ENCODE measurements at places on chromosomes 13 and 19.
A peak's percentile ranks its signal among the peaks of the same experiment; 100 is the strongest.

- DNase-seq = no peak
These were observed 518 bp downstream of the KLF2 start for GRCh38 chr19:16325161-16325527.

DNA sequence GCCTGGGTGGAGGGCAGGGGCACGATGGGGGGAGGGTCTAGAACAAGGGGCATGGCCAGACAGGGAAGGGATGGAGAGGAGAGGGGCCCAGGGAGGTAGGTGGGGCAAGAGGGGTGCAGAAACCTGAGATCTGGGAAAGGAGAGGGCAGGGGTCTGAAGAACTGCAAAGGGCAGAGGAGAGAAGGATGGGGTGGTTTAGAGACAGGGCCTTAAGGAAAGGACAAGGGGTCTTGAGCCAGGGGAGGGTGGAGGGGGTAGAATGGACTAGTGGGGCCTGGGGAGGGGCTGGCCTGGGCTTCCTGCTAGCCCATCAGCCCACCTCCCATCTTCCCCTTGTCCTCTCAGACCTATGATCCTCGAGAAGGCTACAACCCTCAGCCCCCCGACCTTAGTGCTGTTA lies 72.5 kb downstream of the RYR1 start:
- no peak for DNase-seq

DNA sequence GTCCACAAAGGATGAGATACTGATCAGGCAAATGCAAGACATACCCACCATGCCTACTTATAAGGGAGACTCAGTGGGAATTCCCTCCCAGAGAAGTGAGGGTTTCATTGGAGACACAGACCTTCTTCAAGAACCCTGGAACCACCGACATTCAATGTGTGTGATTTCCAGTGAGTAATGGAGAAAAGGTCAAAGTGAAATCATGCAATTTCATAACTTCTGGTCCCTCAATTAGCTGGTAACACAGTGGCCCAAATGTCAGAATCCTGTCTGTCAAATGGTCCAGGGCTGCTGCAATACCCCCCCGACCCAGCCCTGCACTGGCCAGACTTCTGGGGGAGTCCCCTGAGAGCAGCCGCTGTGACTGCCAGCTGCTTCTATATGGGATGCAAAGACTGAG lies 4.7 kb upstream of the METTL21C start:
- no peak for DNase-seq

DNA sequence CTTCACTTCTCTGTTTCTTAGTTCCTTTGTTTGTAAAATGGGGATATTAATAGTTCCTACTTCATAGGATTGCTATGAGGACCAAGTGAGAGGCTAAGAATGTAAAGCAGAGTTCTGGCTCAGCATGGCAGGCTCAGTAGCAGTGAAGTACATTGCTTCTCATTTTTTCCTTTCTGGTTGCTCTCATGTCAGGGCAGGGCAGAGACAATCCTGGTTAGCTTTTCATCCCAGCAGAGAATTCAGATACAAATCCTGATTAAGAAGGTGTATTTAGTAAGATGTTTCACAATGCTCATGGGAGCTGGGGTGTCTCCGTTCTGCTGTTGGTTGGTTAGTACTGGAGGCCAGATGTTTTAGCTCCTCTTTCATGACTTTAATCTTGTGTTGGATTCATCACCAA lies 42.9 kb downstream of the WASF3 start:
- no peak for DNase-seq

DNA sequence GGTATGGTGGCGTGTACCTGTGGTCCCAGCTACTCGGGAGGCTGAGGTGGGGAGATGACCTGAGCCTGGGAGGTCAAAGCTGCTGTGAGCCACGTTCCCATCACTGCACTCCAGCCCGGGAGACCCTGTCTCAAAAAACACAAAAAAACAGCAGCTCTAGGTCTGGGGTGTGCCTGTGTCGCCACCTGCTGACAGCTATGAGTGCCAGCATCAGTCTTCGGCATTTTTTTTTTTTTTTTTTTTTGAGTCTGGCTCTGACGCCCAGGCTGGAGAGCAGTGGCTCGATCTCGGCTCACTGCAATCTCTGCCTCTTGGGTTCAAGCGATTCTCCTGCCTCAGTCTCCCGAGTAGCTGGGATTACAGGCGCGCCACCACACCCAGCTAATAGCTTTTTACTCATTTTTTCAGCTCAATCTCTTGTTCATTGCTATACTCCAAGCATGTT lies 10.1 kb downstream of the AP2S1 start:
- DNase-seq = peak; percentile 56

GRCh38 chr13:19573120-19573716 lies 11.9 kb upstream of the TPTE2 start:
- no peak for DNase-seq

DNA sequence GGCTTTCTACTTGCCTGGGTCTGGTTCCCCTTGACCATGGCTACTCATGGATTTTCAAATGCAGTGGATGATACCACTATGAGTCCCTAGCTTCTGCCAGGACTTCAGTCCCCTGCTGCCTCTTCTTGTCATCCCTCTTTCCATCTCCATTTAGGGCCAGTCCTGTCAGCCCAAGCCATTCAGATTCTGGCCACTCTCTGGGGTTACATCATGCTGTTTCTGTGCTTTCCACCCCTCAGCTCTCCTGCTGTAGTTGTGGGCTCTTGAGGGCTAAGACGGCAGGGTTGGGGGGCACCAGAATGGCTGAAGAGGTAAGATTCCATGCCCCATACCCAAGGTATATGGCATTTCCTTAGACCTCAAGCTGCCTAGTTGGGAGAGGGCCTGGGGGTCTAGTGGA lies 13.2 kb upstream of the ZNF492 start:
- no peak for DNase-seq

DNA sequence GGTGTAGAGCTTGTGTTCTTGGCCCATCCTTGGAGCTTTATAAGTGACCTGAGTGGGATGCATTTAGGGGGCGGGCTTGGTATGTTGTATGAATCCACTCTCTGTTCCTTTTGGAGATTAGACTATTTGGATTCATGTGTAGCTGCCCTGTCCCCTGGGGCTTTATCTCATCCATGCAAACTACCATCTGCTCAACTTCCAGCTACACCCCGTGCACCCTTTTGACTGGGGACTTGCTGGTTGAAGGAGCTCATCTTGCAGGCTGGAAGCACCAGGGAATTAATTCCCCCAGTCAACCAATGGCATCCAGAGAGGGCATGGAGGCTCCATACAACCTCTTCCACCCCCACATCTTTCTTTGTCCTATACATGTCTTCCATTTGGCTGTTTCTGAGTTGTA lies 6.1 kb downstream of the CLEC4M start:
- no peak for DNase-seq

DNA sequence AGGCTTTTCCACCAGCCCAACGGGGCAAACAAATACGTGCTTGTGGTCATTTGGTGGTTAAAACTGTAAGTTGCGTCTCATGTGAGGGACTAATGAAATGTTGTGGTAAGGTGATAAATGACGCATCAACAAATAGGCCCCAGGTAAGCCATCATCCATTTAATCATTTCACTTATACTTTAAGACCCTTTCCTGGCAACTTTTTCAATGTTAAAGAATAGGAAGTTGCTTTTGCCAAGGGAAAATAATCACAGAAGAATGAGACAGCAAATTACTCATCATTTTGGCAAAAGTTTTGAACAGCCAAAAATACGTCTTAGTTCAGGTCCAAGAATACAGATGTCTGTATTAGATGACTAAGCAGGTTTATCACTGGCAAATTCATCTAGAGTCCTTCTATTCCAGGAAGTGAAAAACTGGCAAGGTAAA lies 660.4 kb downstream of the SLITRK1 start:
- peak; percentile 56 for DNase-seq

GRCh38 chr19:10812902-10813404 lies 23.1 kb downstream of the TMED1 start:
- DNase-seq = peak; percentile 91

DNA sequence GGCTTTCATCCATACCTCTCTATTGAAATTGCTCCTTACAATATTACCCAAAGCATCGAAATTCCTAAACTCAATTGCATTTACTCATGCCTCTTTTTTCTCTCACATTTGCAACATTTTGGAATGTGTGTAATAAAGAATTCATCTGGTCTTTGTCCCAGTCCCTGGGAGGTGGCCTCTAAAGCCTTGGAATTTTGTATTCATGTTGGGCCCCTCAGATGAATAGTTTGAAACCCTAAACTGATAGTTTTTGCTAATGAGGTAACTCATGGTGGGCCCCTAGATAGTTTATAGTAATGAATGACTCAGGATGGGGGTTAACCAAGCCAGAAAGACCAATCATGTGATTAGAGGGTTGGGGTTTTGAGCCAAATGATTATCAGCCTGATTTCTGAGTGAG lies 490.4 kb downstream of the DIAPH3 start:
- DNase-seq = no peak

- DNase-seq = peak; percentile 74
These were observed 24.1 kb upstream of the ASPDH start for GRCh38 chr19:50537769-50538230.

GRCh38 chr13:43916828-43917227 lies 37.1 kb downstream of the LACC1 start:
- no peak for DNase-seq

DNA sequence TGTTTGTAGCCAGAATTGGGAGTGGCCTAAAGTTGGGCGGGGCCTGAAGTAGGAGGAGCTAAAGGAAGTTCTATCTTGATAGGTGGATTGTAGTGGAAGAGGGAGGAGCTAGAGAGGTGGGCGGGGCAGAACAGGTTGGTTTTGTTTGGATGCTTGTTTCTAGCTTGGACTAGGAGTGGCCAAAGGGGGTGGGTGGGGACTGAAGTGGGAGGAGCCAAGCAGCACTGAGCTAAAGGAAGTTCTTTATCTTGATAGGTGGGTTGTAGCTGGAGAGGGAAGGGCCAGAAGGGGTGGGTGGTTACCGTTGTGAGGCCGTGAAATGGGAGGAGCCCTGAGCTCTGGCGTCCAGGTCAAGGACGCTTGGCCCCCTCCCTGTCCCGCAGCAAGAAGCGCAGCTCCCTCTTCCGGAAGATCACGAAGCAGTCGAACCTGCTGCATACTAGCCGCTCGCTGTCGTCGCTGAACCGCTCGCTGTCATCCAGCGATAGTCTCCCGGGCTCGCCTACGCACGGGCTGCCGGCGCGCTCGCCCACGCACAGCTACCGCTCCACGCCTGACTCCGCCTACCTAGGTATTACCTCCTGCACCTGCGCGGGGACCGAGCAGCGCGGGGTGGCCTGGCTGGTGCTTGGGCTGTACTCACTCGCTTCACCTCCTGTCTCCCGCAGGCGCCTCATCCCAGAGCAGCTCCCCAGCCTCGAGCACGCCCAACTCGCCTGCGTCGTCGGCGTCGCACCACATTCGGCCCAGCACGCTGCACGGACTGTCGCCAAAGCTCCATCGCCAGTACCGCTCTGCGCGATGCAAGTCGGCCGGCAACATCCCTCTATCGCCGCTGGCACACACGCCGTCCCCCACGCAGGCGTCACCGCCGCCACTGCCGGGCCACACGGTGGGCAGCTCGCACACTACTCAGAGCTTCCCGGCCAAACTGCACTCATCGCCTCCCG lies 8.0 kb downstream of the DNASE2 start:
- DNase-seq = peak; percentile 38

DNA sequence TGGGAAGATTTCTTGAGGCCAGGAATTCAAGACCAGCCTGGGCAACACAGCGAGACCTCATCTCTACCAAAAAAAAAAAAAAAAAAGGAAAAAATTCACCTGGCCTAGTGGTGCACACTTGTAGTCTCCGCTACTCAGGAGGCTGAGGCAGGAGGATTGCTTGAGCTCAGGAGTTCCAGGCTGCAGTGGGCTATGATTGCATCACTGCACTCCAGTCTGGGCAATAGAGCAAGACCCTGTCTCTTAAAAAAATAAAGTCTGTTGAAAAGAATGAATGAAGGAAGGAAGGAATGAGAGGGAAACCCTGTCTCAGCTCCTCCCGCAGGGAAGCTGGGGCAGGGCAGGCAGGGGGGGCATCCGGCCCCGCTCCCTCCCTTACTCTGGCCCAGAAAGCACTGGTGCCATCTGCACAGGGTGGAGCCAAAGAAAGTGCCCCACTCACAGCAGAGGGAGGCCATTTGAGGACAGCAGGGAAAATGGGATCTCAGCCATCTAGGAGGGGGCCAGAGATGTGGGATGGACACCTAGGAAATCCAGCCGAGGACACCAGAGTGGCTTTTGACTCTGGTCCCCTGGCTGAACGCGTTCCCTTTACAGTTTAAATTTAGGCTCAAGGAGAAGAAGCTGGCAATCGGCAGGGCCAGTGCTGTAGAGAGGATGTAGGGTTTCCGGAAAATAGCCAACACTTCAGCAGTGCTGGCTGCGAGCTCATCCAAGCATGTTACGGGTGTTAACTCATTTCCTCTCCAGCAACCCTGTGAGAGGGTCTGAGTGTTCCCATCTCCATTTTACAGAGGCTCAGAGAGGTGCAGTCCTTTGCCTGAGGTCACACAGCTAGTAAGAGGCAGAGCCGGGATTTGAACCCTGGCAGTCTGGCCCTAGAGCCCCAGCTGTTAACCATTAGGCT lies 3.6 kb upstream of the HPN start:
- peak; percentile 75 for DNase-seq

GRCh38 chr13:34458756-34459715 lies 483.0 kb upstream of the NBEA start:
- DNase-seq = no peak

- no peak for DNase-seq
These were observed 296.6 kb downstream of the RFC3 start for GRCh38 chr13:34114581-34114980.

- DNase-seq = no peak
These were observed 2.1 kb upstream of the NLRP7 start for GRCh38 chr19:54949412-54949811.

DNA sequence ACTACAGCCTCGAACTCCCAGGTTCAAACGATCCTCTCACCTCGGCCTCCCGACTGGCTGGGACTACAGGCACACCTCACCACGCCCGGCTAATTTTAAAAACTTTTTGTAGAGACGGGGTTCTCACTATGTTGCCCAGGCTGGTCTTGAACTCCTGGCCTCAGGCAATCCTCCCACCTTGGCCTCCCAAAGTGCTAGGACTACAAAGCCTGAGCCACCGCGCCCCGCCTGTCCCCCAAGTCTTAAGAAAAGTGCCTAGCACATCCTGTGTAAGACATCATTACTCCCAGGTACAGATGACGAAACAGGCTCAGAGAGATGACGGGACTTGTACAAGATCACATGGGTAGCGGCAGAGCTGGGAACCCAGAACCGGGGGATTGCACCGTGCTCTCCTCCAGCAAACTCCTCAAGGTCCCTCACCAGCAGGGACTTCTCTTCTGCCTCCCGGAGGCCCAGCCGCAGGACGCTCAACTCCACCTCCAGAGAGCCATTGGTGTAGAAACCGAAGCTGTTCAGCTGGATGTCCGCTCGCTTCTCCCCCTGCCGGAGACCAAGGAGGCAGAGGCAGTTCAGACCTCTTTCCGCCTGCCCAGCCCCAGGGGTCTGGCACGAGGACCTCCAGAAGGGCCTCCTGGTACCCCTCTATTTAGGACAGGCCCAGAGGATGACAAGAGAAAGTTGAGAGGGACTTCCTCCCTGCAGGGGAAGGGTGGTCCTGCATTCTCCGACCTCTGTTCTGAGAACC lies 1.0 kb downstream of the GPR108 start:
- peak; percentile 80 for DNase-seq

DNA sequence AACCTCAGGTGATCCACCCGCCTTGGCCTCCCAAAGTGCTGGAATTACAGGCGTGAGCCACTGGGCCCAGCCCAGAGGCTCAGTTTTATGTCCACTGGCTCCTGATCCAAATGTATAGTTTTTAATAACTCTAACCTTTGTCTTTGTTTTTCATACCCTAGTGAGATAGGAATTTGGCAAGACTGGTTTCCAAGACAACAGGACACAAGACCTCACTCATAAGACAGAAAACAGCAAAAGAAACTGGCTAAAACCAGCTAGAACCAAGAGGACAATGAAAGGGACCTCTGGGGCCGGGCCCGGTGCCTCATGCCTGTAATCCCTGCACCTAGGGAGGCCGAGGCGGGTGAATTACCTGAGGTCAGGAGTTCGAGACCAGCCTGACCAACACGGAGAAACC lies 27.6 kb downstream of the CPT1C start:
- no peak for DNase-seq
